ENCODE measurements at places on chromosomes 3 and 15.

GRCh38 chr3:13612829-13613228 lies 63.9 kb downstream of the FBLN2 start:
- DNase-seq, result no peak

GRCh38 chr3:185729337-185730055 lies 95.3 kb downstream of the IGF2BP2 start:
- DNase-seq, result no peak

GRCh38 chr3:177743173-177743890 lies 546.0 kb upstream of the TBL1XR1 start:
- no peak for DNase-seq

DNA sequence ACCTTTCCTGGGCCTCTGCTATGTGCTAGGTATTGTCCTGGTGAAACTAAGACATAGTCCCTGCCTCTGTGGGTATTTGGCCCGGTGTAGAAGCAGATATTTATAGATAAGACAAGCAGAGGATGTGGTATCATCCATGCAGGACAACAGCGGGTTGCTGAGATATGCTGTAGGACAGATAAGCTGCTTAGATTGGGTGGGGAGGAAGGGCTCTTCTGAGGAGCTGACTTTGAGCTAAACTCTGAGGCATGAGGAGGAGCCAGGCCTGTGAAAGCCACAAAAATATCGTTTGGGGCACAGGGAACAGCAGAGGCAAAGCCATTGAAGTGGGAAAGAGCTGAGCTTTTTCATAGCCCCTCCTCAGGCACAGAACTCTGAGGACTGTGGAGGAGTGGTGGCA lies 492.5 kb upstream of the CFAP20DC start:
- no peak for DNase-seq

- no peak for DNase-seq
Observed at GRCh38 chr15:67173786-67174185, 80.7 kb downstream of the AAGAB start.

DNA sequence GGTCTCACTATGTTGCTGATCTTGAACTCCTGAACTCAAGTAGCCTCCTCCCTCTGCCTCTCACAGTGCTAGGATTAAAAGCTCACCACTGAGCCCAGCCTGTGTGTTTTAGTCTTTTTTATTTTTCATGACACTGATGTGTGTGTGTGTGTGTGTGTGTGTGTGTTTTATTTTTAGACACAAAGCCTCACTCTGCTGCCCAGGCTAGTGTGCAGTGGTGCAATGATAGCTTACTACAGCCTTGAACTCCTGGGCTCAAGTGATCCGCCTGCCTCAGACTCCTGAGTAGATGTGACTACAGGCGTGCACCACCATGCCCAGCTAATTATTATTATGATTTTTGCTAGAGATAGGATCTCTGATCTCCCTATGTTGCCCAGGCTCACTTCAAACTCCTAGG lies 23.3 kb upstream of the CTSH start:
- no peak for DNase-seq

DNA sequence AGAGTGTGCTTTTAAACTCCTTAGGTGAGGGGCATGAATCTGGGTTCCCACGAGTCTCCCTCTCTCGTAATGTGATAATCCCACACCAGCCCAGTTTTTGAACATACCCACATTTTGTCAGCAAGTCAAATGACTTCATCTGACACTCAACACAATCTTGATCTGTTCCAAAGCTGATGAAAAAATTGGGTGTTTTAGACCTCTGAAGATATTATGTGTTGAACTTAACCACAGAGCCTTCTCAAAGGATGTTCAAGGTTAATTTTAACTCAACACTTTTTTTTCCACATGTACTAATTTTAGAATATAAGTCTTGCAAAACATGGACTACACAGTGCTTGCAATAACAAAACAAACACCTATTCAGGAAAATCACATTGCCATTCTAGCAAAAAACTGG lies 123.1 kb downstream of the TGFBR2 start:
- DNase-seq, result no peak

- no peak for DNase-seq
Observed at GRCh38 chr3:123783811-123784210, 100.3 kb downstream of the MYLK start.

- DNase-seq, result no peak
Observed at GRCh38 chr3:82473864-82474541, 712.6 kb upstream of the GBE1 start.

- no peak for DNase-seq
Observed at GRCh38 chr3:178181088-178181487, 355.1 kb upstream of the KCNMB2 start.

GRCh38 chr3:111739311-111739911 lies 119.7 kb upstream of the PHLDB2 start:
- DNase-seq, result no peak

DNA sequence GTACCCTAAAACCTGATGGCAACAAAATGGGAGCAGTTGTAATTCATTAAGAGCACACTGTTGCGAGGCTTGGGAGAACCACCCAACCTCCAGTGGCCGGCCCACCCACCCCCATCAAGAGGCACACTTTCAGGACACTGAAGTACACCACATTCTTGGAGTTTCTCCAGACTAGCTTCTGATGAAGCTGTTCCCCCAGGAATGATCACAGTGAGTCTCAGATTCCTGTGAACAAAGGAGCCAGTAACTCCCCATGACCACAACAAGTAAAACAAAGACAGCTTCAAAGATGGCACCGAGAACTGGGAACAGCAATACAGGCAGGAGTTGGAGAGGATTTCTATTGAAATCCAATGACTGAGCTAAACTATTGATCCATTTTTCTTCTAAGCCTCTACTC lies 126.0 kb downstream of the ST8SIA2 start:
- DNase-seq, result no peak

DNA sequence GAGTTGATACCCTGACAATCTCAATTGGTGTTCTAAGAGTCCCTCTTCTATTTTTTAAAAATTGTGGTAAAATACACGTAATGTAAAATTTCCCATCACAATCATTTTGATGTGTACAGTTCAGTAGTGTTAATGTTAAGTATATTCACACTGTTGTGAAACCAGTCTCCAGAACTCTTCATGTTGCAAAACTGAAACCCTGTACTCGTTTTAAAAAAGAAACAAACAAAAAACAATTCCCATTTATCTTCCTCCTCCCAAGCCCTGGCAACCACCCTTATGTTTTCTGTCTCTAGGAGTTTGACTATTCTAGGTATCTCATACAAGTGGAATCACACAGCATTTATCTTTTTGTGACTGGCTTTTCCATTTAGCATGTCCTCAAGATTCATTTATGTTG lies 28.7 kb upstream of the ALPK3 start:
- no peak for DNase-seq

GRCh38 chr3:81300324-81300927 lies 461.0 kb downstream of the GBE1 start:
- peak; percentile 76 for DNase-seq

All from NCI-H748 treated with DMSO at 0.1 percent for 48 hours (cell line).